Spleen (tissue), 13 donors: ENCODE measurements at places on chromosomes 3 and 15.

- no peaks in the 10 kb centered on the region for H3K36me3 ChIP-seq
- no peak overlapping the region for H3K27ac ChIP-seq
- DNase-seq: no peak
- H3K4me1 ChIP-seq: no peaks in the 10 kb centered on the region
- no peak overlapping the region for H3K4me3 ChIP-seq
Measured at GRCh38 chr3:74561881-74562280, 52.6 kb downstream of the CNTN3 start.

GRCh38 chr3:175447521-175447920, 588.4 kb downstream of the NAALADL2 start:
- no peaks in the 10 kb centered on the region for H3K27me3 ChIP-seq
- H3K36me3 ChIP-seq: no peaks in the 10 kb centered on the region
- H3K4me3 ChIP-seq: no peak overlapping the region
- H3K27ac ChIP-seq: no peak overlapping the region

DNA sequence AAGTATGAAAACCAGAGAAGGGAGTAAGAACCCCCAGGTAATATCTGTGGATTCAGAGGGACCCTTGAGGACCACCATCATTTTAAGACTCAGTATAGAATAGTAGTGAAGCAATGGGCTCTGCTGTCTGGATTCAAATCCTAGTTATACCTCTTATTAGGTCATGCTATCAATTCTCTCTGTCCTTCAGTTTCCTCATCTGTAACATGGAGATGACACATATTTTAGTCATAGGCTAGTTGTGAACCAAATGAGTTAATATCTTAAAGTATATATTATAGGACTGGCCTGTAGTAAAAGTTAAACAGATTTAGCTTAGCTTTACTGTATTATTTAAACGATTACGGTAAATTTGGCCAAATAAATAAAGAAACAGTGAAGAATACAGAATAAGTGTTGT, 177.3 kb upstream of the GOLIM4 start:
- no peaks in the 10 kb centered on the region for H3K27me3 ChIP-seq
- DNase-seq: no peak
- no peaks in the 10 kb centered on the region for H3K36me3 ChIP-seq
- H3K27ac ChIP-seq: no peak overlapping the region
- no peak overlapping the region for H3K4me3 ChIP-seq

DNA sequence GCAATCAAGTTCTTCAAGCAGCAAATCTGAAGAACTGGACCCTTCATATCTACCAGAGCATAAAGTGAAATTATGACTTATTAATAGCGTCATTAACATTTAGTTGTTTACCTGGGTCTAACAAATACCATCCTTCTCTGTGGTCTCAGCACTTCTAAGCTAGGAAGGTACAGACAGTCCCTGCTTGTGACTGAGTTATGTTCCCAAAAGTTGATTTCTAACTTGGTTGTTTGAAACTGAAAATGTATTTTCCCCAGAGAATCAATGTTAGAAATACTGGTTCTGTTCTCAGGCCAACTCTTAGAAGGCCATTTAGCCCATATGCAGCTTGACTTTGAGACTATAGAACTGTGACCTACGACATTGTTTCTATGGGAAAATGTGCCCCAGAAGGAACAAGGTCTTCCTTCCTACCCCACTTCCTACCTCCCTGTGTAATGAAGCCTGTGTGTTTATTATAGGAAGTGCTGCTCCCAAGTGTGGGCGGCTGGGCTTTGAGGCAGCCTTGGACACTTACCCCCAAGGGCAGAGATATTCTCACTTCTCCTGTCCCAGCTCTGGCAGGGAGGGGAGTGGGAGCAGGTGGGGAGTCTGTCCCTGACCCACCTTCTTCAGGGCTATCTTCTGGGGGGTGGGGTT, 12.2 kb upstream of the MAPK6 start:
- no peak for DNase-seq
- H3K4me1 ChIP-seq: peaks cover 41% of the 10 kb centered on the region
- peak overlapping the region; percentile 6 for H3K27ac ChIP-seq
- no peak overlapping the region for H3K4me3 ChIP-seq

DNA sequence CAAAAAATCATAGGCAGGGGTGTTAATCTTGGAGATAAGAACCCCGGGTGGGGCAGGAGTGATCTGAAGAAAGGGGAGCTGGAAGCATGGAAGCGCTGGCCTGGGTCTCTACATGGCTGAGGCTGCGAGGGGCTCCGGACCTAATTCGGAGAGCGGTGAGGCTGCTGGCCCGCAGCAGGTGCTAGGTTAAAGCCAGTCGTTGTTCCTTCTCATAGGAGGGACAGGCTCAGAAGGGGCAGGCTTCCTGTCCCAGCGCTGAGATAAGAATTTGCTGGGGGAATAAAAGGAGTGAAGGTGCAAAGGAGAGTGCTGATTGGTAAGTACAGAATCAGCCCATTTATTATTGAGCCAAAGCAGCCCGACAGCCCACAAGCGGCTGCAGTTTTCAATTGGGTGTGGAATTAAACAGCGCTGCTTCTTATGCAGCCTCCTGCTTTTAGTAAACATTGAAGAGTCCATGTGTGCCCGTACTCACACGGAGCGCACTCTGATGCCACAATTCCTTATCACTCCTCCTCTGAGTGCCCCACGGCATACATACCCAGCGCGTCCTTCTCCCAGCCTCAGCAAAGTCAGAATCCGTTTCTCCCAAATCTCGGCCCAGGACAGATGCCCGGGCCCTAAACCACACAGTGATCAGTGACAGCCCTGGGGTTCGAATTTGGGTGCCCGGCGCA, 17.1 kb downstream of the CHST13 start:
- no peaks in the 10 kb centered on the region for H3K4me1 ChIP-seq
- no peak overlapping the region for H3K4me3 ChIP-seq
- H3K36me3 ChIP-seq: no peaks in the 10 kb centered on the region
- H3K27me3 ChIP-seq: peaks cover 34% of the 10 kb centered on the region

GRCh38 chr3:29281094-29281343, 148 bp downstream of the RBMS3 start:
- H3K27ac ChIP-seq: peak overlapping the region; percentile 81
- peaks cover 5% of the 10 kb centered on the region for H3K4me1 ChIP-seq
- no peaks in the 10 kb centered on the region for H3K36me3 ChIP-seq
- peak overlapping the region; percentile 36 for H3K4me3 ChIP-seq
- H3K27me3 ChIP-seq: no peaks in the 10 kb centered on the region
- no peak for DNase-seq

DNA sequence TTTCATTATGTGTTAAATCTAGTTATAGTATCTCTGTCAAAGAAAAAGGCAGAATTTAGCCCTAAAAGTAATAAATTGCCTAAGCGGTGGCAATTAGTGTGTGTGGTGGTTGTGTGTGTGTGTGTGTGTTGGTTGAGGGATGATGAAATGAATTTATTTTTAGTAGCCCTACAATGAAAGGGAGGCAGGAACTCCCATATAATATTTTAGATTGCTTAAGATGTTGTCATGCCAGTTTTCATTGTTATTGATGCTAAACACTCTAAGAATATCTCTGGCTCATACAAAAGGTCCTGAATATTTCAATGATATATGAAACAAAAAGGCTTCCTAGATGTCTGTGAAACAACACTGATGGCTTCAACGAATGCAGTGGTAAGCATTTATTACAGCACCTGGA, 140.6 kb upstream of the TBC1D5 start:
- no peak for DNase-seq
- H3K27me3 ChIP-seq: no peaks in the 10 kb centered on the region
- H3K36me3 ChIP-seq: no peaks in the 10 kb centered on the region
- no peaks in the 10 kb centered on the region for H3K4me1 ChIP-seq

GRCh38 chr3:168029705-168030104, 66.0 kb downstream of the GOLIM4 start:
- no peak overlapping the region for H3K27ac ChIP-seq
- H3K27me3 ChIP-seq: no peaks in the 10 kb centered on the region
- H3K4me1 ChIP-seq: no peaks in the 10 kb centered on the region
- no peak for DNase-seq
- peaks cover 82% of the 10 kb centered on the region for H3K36me3 ChIP-seq
- no peak overlapping the region for H3K4me3 ChIP-seq

GRCh38 chr3:31442755-31443154, 90.0 kb upstream of the STT3B start:
- no peak overlapping the region for H3K4me3 ChIP-seq
- no peak for DNase-seq
- no peaks in the 10 kb centered on the region for H3K27me3 ChIP-seq
- no peak overlapping the region for H3K27ac ChIP-seq

- H3K4me1 ChIP-seq: peaks cover 30% of the 10 kb centered on the region
- DNase-seq: no peak
- peaks cover 100% of the 10 kb centered on the region for H3K36me3 ChIP-seq
- no peak overlapping the region for H3K4me3 ChIP-seq
Measured at GRCh38 chr3:13332158-13332557, 88.0 kb downstream of the NUP210 start.

DNA sequence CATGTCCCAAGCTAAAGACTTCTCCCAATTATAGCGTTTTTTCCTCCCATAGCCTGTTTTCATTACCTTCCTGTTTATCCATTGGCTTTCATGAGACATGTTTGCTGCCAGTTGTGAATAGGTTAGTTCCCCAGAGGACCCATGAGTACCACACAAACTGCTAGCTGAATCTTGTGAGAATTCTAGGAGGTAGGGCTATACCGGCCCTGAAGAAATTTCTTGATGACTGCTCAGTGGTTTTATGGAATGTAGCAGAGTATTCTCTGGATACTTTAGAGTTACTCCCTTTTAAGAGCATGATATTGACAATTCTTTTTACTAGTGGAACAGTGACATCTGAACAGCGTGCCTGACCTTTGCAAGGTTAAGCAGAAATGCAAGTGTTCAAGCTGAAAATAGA, 210.4 kb downstream of the MCTP2 start:
- DNase-seq: no peak
- H3K27ac ChIP-seq: no peak overlapping the region
- H3K4me3 ChIP-seq: no peak overlapping the region
- H3K4me1 ChIP-seq: no peaks in the 10 kb centered on the region
- peaks cover 76% of the 10 kb centered on the region for H3K36me3 ChIP-seq

GRCh38 chr3:106119614-106120082, 250.8 kb upstream of the CBLB start:
- no peak overlapping the region for H3K4me3 ChIP-seq
- DNase-seq: no peak
- H3K27ac ChIP-seq: no peak overlapping the region
- H3K36me3 ChIP-seq: no peaks in the 10 kb centered on the region
- no peaks in the 10 kb centered on the region for H3K27me3 ChIP-seq

DNA sequence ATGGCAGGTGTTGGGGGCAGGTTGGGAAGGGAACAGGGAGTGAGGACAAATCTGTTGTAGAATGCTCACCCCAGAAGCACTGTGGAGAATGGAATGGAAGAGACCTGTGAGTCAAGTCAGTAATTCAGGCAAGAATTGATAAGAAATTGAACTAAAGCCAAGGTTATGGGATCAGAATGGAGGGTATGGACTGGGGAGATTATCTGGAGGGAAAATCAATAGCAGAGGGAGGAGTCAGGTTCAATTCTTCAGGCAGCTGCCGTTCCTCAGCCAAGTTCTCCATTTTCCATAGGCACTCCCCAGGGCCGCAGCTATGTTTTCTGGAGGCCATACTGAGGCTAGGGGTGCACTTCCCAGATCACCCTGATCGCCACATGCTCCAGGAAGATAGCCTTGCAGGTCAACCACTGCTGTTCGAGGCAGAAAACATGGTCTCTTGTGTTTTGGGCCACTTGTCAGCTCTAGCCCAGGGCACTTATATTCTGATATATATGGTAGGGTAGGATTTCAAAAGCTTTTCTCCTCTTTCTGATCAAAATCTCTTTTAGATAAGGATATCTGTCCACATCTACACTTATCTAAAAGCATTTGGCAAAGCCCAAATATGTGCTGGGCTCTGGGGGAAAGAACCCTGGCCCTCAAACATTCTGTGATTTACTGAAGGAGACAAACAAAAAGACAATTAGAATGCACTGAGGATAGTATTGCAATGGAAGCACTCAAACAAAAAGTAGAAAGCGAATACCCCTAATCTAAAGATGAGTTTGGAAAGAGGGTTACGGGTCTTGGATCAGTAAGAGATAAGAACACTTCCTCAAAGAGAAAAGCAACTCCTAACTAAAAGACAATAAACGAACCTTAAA, 92.3 kb downstream of the TMEM212 start:
- H3K4me3 ChIP-seq: no peak overlapping the region
- no peak overlapping the region for H3K27ac ChIP-seq
- H3K4me1 ChIP-seq: no peaks in the 10 kb centered on the region
- H3K27me3 ChIP-seq: no peaks in the 10 kb centered on the region

- H3K4me1 ChIP-seq: peaks cover 24% of the 10 kb centered on the region
- no peaks in the 10 kb centered on the region for H3K36me3 ChIP-seq
- no peaks in the 10 kb centered on the region for H3K27me3 ChIP-seq
- peak overlapping the region; percentile 52 for H3K27ac ChIP-seq
- no peak overlapping the region for H3K4me3 ChIP-seq
Measured at GRCh38 chr3:159929171-159930141, 59.2 kb upstream of the IL12A start.
